ENCODE measurements at places on chromosomes 2 and 18. TPM values are rescaled to one million over a fixed set of nuclear protein-coding genes. Genes with fewer than 3 reads are reported as not detected.

GRCh38 chr2:134718817-134719814 lies at the start of gene TMEM163:
TMEM163 (minus strand) TSS chr2:134719000.
- no peak for DNase-seq

DNA sequence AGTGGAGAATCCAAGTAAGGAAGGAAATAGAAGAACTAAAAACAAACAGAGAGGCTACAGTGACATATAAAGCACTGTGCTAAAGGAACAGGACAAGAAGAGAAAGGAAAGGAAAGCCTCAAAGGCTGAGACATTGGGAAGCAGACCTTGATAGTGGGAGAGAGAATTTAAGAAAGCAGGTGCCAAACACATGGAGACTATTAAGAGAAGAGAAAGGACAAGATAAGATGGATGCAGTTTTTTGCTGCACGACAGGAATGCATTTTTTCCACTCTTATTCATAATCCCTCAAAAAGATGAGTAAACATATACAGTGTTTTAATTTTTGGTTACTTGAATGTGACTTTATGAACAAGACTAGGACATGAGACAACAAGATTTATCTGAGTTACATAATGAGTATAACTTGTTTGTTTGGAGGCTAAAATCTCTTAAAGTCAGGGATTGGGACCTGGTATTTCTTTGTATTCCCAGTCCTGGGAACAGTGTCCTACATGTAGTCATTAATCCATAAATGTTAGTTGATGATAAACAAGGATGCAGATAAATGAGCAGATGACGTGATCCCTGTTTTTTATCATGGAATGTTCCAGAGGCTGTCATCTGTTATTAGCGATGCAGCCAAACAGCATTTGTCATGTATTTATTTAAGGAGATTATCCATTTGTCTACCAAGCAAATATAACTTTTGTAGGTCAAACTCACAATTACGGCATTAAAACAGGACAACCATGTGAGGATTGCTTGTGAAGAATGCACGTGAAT lies 141.7 kb downstream of the DNER start:
- no peak for DNase-seq

DNA sequence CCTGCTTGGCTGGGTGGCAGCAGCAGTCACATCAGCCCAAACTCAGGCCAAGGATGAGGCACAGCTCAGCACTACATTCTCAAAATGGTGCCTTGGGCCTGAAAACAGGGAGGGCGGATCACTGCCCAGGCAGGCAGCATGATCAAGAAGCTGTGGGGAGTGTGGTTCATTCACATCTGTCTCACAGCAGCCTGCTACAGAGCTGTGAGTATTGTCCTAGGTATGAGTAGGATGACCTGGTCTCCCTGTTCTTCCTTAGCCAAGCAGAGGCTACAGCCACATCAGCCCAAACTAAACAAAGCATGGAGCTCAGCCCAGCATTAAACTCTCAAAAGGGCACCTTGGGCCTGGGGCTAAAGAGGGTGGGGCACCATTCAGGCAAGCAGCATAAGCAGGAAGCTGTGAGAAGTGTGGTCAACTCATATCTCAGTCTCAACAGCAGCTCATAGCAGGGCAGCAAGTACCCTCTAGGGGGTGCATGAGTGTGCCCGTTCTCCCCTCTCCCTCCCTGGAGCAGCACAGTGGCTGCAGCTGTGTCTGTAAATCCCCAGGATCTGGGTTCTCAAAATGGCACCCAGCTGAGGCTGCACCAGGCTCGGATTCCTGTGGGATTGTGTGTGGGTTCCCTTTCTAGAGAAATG lies 139.6 kb downstream of the TRABD2A start:
- DNase-seq = peak; percentile 37

GRCh38 chr2:142041105-142041504 lies 89.7 kb downstream of the LRP1B start:
- DNase-seq = peak; percentile 8

DNA sequence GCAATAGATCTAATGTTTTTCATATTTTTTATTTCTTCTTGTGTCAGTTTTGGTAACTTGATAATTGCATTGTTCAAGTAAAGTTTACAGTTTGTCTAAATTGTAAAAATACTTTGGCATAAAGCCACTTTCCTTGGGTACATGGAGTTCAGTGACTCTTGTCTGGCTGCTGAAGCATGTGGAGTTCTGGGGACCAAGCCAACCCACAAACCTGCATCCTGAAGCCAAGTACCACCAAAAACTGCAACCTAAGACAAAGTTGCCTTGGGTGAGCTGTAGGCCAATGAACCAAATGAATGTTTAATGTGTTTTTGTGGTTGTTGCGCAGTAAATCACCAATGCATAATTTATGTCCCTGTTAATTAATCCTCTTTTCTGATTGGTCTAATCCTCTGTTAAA lies 872.6 kb downstream of the BCL11A start:
- DNase-seq = no peak

DNA sequence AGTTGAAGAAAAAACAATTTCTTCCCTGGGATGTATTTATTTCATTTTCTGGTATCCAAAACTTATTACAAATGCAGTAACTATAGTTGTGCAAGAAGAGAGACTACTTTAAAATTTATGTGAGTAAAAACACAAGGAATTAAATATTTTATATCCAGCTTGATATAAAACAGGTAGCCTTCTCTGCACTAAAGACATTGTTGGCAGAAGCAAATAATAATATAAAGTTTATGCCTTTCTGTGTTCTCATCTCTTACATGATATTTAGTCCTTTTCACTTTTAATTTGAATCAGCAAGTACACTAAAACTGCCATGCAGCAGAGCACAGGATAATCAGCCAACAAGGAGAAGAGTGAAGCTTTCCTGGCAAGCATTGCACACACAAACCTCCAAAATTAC lies 352.7 kb downstream of the ARL6IP6 start:
- no peak for DNase-seq

Gene HOXD4
- polyA plus RNA-seq = not detected

Gene B3GNT7
- polyA plus RNA-seq = 0.01 TPM

Gene STK36
- polyA plus RNA-seq = 21.4 TPM

Gene GKN2
- not detected for polyA plus RNA-seq

Gene ANKAR
- 2.1 TPM for polyA plus RNA-seq

Gene MAPRE3
- 21.0 TPM for polyA plus RNA-seq

All from fibroblast of lung (primary cell).